ENCODE measurements at places on chromosomes 3 and 15.

GRCh38 chr15:48560321-48561051 lies 85.0 kb downstream of the FBN1 start:
- DNase-seq: no peak

GRCh38 chr3:117955196-117955595 lies 1079.5 kb downstream of the IGSF11 start:
- DNase-seq: no peak

- peak; percentile 76 for DNase-seq
Observed at GRCh38 chr3:45779746-45780735, 16.3 kb downstream of the SLC6A20 start.

DNA sequence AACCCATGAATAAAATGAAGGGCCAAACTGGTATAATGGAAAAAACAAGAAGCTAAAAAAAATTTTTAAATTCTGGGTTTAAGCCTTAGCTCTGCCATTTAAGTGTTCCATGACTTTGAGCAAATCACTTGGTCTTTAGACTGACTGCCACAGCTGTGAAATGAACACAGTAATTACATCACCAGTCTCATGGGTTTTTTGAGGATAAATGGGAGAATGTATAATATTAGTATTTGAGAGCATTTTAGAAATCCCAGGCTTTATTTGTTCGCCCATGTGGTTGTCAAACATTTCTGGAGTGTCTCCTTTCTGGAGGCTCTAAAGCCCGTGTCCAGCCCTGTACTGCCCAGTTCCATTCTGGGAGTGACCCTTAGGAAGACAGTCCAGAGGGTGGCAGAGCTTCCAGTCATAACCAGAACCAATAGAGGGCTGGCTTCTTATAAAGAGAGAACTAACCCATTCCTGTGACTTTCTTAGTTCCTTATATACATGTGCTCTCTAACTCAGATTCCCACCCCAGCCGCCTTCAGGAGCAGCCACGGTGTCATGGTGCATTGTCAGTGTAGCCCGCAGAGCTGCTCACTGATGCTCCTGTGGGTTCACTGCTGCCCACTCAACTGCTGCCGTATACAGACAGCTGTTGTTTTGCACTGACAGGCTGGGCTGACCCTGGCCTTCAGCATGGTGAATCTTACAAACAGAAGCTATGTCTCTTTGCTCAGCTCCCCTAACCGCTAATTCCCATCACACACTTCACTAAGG lies 44.7 kb downstream of the BOC start:
- no peak for DNase-seq

GRCh38 chr3:183626877-183627594 lies 8.4 kb upstream of the KLHL24 start:
- DNase-seq: no peak

GRCh38 chr15:28125673-28126651 lies 26.8 kb upstream of the OCA2 start:
- peak; percentile 66 for DNase-seq

DNA sequence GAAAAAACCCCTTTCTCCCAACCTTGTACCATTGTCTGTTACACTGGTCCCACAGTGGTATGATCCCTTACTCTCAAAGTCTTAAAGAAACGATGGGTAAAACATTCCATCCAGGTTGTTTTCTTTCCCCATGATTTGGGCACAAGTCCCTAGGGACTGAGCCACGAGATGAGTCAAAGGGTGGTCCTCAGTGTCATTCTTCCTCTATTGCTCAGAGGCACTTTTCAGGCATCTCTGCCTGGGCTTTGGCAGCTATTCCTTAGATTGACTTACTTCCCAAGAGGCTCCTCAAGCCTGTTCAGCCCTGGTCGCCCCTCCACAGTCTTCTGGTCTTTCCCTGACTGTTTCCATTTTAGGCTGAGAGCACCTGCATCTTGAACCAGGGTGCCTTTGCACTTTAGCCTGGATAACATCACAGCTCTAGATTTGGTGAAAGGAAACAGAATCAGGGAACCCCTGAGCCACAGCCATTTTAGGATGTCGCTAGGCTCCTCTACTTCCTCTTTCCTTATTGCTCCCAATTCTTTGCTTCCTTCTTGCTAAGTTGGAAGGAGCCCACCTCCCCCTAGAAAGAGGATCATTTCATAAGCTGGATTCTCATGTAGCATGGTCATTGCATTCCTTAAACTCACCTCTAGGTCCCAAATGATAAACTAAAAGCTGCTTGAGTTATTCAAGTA lies 131.0 kb upstream of the TPRG1 start:
- DNase-seq: no peak

DNA sequence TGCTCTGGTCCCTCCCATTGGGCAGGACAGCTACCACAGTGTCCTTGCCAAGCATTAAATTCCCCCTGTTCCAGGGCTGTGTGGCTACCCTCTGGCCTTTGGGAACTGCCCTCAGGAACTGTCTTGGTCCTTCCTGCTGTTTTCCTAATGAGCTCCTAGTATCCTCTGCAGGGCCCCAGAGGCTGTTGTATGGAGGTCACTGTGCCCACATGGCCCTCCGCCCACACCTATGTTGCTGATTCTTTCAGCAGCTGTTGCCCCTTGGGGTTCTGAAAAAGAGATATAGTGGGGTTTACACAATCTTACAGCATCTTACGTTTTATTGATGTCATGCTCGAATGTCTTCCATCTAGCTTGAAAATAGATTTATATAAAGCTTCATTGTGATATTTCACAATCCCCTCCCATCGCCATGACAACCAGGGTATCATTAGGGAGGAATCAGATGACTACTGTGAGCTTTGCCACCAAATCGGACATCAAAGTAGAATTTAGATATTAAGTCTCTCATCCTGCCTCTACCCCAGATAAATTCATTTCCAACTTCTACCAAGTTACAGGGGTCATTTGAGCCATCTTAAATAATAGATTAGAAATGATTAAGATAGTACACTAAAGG lies 97.1 kb upstream of the NR2E3 start:
- no peak for DNase-seq

- no peak for DNase-seq
Observed at GRCh38 chr3:169901453-169901852, 9.9 kb upstream of the SAMD7 start.

- DNase-seq: peak; percentile 82
Observed at GRCh38 chr3:11060500-11061251, 68.1 kb downstream of the SLC6A1 start.

DNA sequence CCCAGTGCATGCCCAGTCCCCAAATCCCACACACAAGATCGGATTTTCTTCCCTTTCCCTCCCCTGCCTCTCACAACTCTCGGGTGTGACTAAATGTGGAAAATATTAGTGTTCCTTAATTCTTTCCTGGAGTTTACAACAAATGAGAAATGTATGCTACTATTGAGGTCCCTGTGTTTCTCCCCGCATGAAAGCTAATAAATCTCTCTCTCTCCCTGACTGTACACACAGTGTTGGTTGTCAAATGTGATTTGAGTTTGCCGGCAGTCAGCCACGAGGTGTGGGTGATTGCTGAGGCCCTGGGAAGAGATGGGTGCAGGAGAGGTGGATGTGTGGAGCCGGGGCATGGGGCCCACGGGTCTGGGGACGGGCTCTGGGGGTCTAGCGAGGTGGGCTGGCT lies 161.4 kb upstream of the IQSEC1 start:
- DNase-seq: no peak

DNA sequence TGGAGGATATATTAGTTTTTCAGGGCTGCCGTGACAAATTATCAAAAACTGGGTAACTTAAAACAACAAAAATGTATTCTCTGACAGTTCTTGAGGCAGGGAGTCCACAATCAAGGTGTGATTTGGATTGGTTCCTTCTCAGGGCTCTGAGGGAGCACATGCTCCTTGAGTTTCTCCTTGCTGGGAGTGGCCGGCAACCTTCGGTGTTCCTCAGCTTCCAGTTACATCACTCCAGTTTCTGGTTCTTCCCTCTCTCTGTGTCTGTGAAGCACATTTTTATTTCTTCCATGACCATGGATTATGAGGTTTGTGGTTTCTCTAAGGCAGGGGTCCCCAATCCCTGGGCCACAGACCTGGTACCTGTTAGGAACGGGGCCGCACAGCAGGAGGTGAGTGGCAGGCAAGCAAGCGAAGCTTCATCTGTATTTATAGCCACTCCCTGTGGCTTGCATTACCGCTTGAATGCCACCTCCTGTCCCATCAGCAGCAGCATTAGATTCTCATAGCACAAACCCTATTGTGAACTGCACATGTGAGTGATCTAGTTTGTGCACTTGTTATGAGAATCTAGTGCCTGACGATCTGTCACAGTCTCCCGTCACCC lies 24.3 kb downstream of the LRRC28 start:
- DNase-seq: no peak

DNA sequence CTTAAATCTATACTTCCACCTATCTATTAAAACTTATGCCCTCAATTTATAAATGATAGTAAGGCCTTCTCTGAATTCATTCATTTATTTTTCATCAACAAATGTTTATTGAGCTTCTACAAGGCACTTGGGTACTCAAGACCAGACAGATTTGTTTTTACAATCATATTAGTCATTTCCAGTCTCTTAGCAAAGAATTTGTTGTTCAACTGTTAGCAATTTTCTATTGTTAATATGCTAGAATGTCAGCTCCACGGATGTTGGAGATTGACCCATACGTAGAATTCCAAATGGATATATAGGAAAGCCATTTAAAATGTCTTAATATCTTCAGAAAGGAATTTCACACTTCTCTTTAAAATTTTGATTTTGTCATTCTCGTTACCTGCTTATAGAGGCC lies 36.7 kb downstream of the ZBTB38 start:
- DNase-seq: no peak

- DNase-seq: no peak
Observed at GRCh38 chr15:76107169-76107568, 47.4 kb downstream of the TMEM266 start.

- no peak for DNase-seq
Observed at GRCh38 chr3:134407239-134407625, 33.0 kb upstream of the AMOTL2 start.

DNA sequence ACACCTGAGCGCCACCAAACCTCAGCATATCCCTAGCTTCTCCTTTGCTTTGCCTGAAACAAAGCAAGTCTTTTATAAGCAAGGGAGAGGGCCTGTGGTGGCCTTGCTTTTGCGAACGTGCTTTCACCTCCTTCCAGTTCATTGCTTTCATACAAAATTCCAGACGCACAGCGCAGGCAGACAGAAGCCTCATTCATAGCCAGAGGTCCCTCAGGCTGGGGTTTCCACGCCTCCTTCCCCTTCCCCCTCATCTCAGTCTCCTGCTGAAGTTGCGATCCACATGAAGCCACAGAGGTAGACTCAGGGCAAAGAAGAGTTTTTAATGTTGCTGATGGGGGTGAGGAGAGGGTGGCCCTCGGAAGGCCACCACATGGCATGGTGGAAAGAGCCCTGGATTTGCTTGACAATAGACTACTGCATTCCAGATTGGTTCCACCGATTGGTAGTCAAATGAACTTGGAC lies 59.4 kb upstream of the FLNB start:
- no peak for DNase-seq

- DNase-seq: no peak
Observed at GRCh38 chr3:71395927-71396695, 187.4 kb downstream of the FOXP1 start.

DNA sequence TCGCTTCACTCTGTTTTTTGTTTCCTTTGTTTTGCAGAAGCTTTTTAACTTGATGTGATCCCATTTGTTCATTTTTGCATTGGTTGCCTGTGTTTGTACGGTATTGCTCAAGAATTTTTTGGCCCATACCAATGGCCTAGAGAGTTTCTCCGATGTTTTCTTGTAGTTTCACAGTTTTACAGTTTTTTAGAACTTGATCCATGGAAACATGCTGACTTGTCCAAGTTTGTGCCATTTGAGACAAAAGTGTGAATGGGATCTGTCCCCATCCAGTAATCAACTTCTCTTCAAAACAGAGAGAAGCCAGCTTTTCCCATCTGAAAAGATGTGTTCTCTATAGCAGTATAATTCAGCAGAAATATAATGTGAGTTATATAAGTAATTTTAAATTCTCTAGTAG lies 266.5 kb upstream of the LRTM1 start:
- DNase-seq: no peak

DNA sequence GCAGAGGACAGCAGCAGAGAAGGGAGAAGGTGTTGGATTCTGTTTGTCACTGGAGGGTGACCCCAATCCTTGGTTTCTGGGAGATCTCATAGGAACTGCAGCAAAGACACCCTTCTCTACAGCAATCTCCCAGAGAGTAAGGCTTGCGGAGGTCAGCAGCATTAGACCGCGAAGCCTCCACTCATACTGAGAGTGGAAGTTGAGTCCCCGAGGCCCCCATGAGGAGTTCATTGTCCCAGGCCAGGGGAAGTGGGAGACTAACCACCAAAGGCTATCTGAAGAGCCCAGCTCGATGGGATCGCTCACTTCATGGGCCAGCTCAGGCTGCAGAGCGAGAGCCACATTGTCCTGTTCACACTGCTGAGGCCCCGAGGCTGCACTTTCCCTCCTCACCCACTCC lies 44.6 kb downstream of the GLDN start:
- no peak for DNase-seq

GRCh38 chr3:172133838-172134237 lies 94.5 kb downstream of the FNDC3B start:
- DNase-seq: no peak

DNA sequence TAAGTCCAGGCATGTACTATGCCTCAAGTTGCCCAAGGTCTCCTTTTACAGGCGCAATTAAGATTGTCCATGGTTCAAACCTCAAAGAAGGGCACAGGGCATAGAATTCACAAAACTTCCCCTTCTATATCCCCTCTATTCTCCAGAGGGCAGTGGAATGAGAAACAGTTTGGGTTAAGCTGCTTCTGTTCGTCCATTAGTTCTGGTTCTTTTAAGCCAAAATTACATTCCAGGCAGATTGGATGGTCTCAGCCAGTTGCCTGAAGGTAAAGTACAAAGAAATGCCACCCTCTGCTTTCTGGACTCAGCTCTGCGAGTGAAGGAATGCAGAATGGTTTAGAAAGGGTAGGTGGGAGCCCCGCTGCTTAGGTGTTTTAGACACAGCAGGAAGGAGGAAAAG lies 200.7 kb downstream of the GREM1 start:
- DNase-seq: no peak

DNA sequence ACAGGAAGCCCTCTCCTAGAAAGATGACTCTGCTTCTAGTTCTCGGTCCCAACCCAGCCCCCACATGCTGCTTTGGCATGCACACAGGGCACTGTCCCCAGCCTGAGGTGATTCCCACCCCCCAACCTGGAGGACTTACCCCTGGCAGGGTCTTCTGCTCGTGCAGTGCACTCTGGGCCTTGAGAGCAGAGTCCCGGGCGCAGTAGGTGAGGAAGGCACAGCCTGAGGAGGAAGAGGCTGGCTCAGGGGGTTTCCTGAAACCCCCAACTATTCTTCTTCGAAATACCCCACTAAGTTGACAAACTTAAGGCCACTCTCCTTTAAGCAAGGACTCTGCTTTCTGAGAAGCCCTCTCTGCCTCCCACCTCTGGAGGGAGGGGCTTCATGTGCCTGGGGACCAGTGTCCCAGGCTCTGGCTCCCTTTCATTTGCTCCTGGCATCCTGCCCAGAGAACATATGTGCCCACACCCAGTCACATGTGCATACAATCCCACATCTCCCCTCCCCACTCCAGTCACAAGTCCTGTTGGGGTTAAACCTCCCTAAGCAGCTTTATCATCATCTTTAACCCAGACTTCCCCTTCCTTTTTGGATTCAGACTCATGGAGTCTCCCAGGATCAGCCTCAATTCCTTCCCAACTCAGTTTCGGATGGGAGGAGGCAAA lies 4.1 kb downstream of the CELF6 start:
- DNase-seq: no peak

Data from suprapubic skin (tissue), 4 donors.